ENCODE measurements at places on chromosomes 4 and X. TPM values are rescaled to one million over a fixed set of nuclear protein-coding genes. Genes with fewer than 3 reads are reported as not detected.

The HNRNPH2 gene
- 69.1 TPM for total RNA-seq

The NDST3 gene
- total RNA-seq, result 0.16 TPM

The BRS3 gene
- not detected for total RNA-seq

The SLC7A11 gene
- total RNA-seq, result 41.3 TPM

The TMPRSS11B gene
- not detected for total RNA-seq

The GAGE12E gene
- not detected for total RNA-seq

The SSX4 gene
- not detected for total RNA-seq

The HS3ST1 gene
- total RNA-seq, result 1.1 TPM

The SOWAHB gene
- not detected for total RNA-seq

The GSTCD gene
- 9.7 TPM for total RNA-seq

The HMGN5 gene
- 1.2 TPM for total RNA-seq

The NDP gene
- total RNA-seq, result not detected

The GPM6B gene
- under 0.01 TPM for total RNA-seq

The NDNF gene
- total RNA-seq, result 0.16 TPM

The TCEAL6 gene
- not detected for total RNA-seq

The NPY5R gene
- not detected for total RNA-seq

The TMPRSS11F gene
- total RNA-seq, result not detected

The ATRX gene
- 114 TPM for total RNA-seq

The ITGB1BP2 gene
- total RNA-seq, result 5.2 TPM

The SOX3 gene
- not detected for total RNA-seq

The BBS7 gene
- total RNA-seq, result 14.5 TPM

The P2RY8 gene
- total RNA-seq, result 0.38 TPM

The GPR50 gene
- not detected for total RNA-seq

The TLR3 gene
- 1.9 TPM for total RNA-seq

The PRR32 gene
- total RNA-seq, result not detected

The HSFX2 gene
- total RNA-seq, result 0.16 TPM

The DDX53 gene
- total RNA-seq, result not detected

The FAM156B gene
- 5.8 TPM for total RNA-seq

The USP17L13 gene
- total RNA-seq, result not detected

The GAGE12C gene
- not detected for total RNA-seq

The HEPH gene
- 0.16 TPM for total RNA-seq

The ACOX3 gene
- total RNA-seq, result 17.5 TPM

The CPE gene
- 1.6 TPM for total RNA-seq

The RASGEF1B gene
- total RNA-seq, result 0.44 TPM

The CT45A6 gene
- total RNA-seq, result not detected

The NOA1 gene
- total RNA-seq, result 15.1 TPM

The PDGFRA gene
- 0.76 TPM for total RNA-seq

The GAGE12F gene
- total RNA-seq, result not detected

The ZFP92 gene
- total RNA-seq, result 0.69 TPM

The PROM1 gene
- total RNA-seq, result under 0.01 TPM

The LRPAP1 gene
- total RNA-seq, result 22.8 TPM

The ATP6AP1 gene
- 54.4 TPM for total RNA-seq

The SH2D1A gene
- total RNA-seq, result not detected

The DCAF12L1 gene
- total RNA-seq, result 0.13 TPM

The MAGEA1 gene
- not detected for total RNA-seq

Data from bladder microvascular endothelial cell (primary cell).